ENCODE measurements at places on chromosomes 11 and 22. TPM values are rescaled to one million over a fixed set of nuclear protein-coding genes. Genes with fewer than 3 reads are reported as not detected.

Gene SHANK2
- 3.7 TPM for total RNA-seq

Gene SVIP
- 137 TPM for total RNA-seq

Gene ANGPTL5
- 1.4 TPM for total RNA-seq

Gene AMOTL1
- total RNA-seq = 75.6 TPM

Gene MUC5B
- total RNA-seq = 0.71 TPM

Gene CSF2RB
- total RNA-seq = 10.1 TPM

Gene HTR3A
- not detected for total RNA-seq

Gene TMEM138
- total RNA-seq = 38.2 TPM

Gene SLC1A2
- total RNA-seq = 0.98 TPM

Gene GLYAT
- total RNA-seq = 2.6 TPM

Gene USP2
- 13.7 TPM for total RNA-seq

Gene ZBTB3
- 9.8 TPM for total RNA-seq

Gene MS4A3
- total RNA-seq = 1.4 TPM

Gene OR52E2
- not detected for total RNA-seq

Gene CSTF3
- 28.3 TPM for total RNA-seq

Gene CRYBB2
- total RNA-seq = not detected

Gene PLAAT5
- 17.7 TPM for total RNA-seq

Gene P4HA3
- total RNA-seq = 0.45 TPM

Gene TRIM48
- total RNA-seq = not detected

Gene CARD18
- not detected for total RNA-seq

Gene MS4A15
- not detected for total RNA-seq

Gene MS4A14
- 6.4 TPM for total RNA-seq

Gene GDPD4
- not detected for total RNA-seq

All from sciatic nerve (tissue), 2 donors.